ENCODE measurements at places on chromosomes 12 and 14.

DNA sequence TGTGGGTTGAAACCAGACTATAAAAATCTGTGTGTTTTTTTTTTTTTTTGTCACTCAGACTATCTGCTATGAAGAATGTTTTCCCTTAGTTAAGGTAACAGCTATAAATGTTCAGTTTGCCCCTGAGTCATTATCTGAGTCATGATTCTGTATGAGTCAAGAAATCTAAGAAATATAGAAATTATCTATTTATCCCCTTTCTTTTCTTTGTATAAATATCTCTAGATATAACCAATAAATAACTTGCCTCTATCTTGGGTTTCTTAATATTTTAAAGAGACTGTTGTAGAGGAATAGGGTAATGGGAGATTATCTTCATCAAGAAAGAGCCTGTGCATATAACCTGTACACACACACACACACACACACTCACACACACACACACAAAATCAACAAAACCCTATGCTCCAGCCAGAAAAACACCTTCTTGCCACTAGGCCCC lies 161.7 kb upstream of the EEA1 start:
- DNase-seq, result peak; percentile 61

DNA sequence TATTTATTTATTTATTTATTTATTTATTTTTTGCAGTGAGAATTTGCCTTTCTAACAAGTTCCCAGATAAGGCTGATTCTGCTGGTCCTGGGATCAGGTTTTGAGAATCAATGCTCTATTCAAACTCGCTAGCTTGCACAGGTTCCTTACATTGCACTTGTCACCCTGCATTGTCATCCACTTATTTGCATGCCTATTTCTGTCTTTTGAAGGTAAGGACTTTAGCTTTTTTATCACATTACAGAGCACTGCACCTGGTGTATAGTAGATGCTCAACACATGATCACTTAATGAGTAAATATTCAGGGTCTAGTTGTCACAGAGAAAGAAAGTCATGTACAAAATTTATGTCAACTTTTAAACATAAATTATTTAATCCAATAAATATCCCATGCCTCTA lies 219.7 kb upstream of the BTG1 start:
- no peak for DNase-seq

DNA sequence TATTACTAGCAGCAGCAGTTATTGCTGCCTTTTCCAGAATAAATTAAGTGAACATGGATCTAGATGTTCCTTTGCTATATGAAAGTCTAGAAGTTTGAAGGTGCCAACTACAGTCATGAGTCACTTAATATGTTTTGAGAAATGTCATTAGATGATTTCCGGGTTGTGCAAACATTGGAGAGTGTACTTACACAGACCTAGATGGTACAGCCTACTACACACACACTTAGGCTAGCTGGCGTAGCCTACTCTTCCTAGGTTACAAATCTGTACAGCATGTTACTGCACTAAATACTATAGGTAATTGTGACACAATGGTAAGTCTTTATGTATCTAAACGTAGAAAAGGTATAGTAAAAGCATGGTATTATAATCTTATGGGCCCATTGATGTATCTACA lies 368.1 kb downstream of the PDZRN4 start:
- DNase-seq, result no peak

GRCh38 chr12:67692966-67693365 lies 44.4 kb downstream of the DYRK2 start:
- DNase-seq, result peak; percentile 9

DNA sequence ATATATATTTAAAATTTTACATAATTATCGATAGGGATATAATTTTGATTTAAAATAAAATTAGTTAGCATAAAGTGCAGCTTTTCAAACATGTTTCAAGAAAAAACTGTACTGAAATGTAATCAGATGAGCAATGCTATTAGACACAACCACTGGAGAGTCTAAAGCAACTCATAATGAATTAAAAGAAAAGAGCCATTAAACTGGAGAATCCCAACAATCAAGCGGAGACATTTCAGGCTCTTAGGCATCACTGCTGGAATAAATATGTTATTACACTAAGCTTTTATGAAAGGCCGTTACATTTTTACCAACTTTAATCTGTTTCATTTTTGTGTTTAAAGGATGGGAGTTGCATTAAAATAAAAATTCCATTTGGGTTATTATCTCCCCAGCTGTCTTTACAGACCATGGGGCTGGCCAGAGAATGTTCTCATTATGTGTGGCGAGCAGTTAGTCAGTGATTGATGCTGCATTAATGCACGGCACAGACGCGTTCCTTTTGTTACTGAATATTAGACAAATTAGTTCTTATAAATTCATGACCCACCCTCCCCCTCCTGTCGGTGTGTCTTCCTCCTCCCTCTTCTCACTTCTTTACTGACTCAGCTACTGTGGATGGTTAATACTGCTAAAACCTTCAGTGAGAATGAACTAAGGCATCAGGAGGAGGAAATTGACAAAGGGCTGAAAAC lies 156.8 kb downstream of the PDZRN4 start:
- no peak for DNase-seq

DNA sequence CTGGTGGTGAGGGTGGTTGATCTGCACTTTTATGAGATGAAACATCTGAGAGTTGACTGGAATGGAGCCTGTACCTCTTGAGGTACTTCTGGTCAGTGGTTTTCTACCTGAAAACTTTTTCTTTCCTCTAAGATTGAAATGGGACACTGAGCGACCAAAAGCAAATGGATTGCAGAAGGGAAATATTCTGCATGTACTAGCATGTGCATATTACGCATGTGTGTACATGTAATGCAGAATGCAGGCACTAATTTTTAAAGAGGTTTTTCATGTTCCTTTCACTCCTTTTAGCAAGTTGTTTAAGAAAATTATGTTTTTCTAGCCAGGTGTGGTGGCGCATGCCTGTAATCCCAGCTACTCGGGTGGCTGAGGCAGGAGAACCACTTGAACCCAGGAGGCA lies 28.7 kb upstream of the EID3 start:
- DNase-seq, result no peak

DNA sequence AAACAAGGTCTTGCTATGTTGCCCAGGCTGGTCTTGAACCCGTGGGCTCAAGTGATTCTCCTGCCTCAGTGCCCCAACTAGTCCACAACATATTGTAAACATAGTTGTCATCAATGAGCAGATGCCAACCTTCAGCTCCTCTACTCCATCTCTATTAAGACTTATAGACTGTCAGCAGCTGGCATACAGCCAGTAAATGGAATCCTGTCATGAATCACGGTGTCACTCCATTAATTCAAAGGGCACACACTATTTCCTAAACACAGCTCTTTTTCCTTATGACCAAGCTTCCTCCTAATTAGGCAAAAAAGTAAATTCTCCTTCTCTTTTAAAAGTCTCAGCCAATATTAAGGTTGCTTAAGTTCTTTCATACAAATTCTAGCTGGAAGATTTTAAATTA lies 111.2 kb downstream of the ITPR2 start:
- peak; percentile 9 for DNase-seq

DNA sequence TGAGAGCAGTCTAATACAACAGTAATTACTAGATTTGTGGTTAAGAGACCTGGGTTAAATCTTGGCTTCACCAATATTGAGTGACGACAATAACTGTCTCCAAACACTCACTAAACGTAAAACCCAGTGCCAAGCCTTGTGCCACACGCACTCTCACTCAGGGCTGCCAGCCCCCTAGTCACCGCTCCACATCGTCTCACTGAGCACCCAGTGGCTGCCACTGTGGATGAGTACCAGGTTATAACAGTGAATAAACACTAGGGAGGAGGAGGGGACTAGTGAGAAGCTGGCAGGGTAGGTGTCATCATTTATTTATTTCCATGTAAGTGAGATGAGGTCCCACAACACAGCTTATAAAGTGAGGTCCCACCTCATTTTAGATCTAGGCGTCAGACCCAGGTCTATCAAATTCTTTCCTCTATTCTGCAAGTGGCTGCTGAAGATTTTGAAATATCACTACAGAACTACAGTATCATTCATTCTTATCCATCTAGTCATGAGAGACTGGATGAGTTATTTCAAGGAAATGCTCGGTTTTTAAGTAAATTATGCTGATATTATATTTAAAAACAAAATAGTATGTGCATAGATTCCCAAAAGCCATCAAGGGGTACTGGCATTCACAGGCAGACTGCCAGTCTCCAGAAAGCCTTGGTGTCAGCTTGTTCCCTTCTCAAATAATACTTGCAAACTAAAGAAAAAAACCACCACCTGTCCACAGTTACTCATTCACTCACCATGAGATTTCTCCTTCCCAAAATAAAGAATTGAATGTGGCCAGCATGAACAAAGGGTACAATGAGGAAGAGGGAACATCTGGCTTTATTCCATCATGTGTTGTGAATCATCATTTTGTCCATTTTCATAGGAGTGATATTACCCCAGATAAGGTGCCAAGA lies 84.0 kb downstream of the PTPN21 start:
- DNase-seq, result no peak

DNA sequence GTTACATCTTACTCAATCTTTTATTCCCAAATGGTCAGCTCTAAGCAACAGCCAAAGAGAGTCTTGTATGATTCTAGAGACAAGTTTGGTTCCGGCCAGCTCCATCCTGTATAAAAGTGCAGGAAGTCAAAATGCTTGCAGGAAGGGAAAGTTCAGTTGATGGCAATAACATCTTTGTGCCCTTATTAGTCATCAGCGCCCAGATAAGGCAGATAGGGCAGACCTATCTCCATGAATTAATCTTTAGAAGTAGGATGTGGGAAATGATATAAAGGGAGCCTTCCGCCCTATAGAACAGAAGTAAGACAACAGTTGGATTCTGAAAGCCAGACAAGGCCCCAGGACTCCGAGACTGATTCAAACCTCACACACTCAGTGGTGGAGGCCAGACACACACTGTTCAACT lies 6.4 kb downstream of the GNS start:
- no peak for DNase-seq

- DNase-seq, result peak; percentile 99
Measured at GRCh38 chr12:13196130-13196921, at the start of gene EMP1. TSS of gene EMP1 (plus strand) at chr12:13196726. CDS start at chr12:13211511, 14,785 bp downstream.

DNA sequence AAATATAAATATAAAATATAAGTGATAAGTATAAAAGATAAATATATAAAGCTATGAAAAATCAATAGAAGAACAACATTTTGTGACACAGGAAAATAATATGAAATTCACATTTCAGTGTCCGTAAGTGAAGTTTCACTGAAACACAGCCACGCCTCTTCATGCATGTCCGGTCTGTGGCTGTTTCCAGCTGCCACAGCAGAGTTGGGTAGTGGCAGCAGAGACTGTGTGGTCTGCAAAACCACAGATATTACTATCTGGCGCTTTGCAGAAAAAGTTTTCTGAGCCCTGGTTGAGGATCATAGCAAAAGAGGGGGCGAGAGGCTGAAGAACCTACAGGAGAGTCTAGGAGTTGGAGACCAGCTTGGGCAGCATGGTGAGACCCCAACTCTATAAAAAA lies 780 bp downstream of the SERPINA4 start:
- DNase-seq, result no peak

GRCh38 chr14:69079188-69079742 lies 73.7 kb downstream of the DCAF5 start:
- peak; percentile 88 for DNase-seq

GRCh38 chr12:68951652-68952051 lies 18.7 kb upstream of the CPM start:
- DNase-seq, result no peak

DNA sequence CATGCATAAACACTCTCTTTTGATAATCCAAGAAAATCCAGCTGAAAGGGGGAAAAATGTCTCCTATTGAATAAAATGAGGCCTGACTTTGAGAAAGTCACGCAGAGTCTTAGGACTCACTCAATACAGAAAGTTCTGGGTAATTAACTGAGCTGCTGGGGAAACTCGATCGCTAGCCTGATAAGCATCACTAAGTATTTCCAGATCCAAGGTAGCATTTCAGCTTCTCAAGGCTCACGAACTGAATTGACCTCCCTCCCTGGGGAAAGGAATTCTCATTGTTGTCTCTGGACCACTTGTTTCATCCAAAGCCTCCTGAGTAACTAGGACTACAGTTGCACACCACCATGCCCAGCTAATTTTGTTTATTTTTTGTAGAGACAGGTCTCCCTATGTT lies 13.8 kb upstream of the ANAPC5 start:
- DNase-seq, result no peak

- DNase-seq, result no peak
Measured at GRCh38 chr14:95059126-95059525, 98.2 kb downstream of the DICER1 start.

- DNase-seq, result no peak
Measured at GRCh38 chr12:12214201-12214600, 52.6 kb downstream of the LRP6 start.

DNA sequence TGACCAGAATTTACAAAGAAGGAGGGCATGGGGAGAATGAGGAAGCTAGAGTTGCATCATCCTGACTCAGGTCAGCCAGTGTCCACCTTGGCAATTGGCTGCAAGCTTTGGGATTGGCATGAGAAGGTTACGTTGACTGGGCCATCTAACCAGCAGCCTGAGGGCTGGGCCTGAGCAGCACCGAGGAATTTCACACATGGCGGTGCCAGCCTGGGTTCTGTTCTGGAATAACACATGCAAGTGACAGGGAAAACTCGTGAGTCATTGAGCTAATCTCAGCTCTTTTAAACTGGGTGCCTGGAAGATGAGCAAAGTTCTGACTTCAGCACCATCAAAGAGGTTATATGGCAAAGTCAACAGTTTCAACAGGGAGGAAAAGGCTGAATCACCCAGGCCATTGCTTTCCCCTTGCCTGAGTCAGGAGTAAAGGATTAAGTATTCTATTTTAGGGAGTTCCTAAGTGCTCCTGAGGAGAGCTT lies 543.2 kb upstream of the TBX3 start:
- DNase-seq, result peak; percentile 92

- no peak for DNase-seq
Measured at GRCh38 chr12:58206876-58207275, 265.5 kb downstream of the ATP23 start.

DNA sequence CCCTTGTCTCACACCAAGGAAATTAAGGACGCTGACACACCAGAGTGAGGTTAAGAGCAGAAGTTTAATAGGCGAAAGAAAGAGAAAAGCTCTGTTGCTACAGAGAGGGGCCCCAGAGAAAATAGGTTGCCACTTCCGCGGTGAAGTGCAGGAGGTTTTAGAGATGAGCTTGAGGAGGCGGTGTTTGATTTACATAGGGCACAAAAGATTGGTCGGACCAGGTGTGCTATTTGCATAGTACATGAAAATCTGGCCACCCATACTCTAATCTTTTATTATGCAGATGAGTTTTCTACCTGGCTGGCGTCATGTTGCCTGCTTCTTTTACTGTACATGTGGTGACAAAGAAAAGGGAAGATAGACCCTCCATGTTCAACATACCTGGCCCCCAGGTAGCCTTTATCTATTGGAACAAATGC lies 23.3 kb upstream of the MYF6 start:
- DNase-seq, result no peak

All from RCC 7860 (cell line).